ENCODE measurements at places on chromosomes 12 and 14.

- DNase-seq, result no peak
Measured at GRCh38 chr12:6542209-6543009, 8.1 kb downstream of the GAPDH start.

- DNase-seq, result peak; percentile 71
Measured at GRCh38 chr14:99230208-99231151, 41.5 kb downstream of the BCL11B start.

GRCh38 chr12:66964629-66965028, 285.8 kb upstream of the GRIP1 start:
- DNase-seq, result no peak

DNA sequence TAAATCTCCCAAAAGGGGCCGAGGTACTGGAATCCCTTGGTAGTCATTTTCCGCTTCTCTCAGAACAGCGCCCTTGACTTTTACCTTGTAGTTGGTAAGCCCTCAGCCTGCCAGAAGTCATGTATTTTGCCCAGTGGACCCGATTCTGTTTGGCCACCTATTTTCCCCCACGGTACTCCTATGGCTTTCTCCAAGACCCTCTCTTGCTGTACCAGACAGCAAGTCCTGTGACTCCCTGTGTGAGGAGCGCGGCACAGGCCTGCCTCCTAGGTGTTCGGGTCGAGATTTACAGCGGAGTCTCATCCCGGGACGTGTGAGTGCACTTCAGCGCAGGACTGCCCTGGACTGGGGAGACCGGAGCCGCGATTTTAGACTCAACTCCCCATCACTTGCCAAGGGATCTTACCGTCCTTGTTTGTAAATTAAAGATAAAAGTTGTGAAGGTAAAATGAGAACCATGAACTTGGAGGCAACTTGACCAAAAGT, 1.1 kb upstream of the MBD6 start:
- no peak for DNase-seq

GRCh38 chr12:45296046-45296586, 80.2 kb downstream of the ANO6 start:
- no peak for DNase-seq

- DNase-seq, result no peak
Measured at GRCh38 chr12:101909646-101910045, 32.3 kb downstream of the DRAM1 start.

Measured in activated CD4-positive, alpha-beta T cell treated with anti-CD3 and anti-CD28 coated beads, Interleukin-2, amount 50 U/mL, for 24 hours (primary cell).